ENCODE measurements at places on chromosomes 2 and 18.

DNA sequence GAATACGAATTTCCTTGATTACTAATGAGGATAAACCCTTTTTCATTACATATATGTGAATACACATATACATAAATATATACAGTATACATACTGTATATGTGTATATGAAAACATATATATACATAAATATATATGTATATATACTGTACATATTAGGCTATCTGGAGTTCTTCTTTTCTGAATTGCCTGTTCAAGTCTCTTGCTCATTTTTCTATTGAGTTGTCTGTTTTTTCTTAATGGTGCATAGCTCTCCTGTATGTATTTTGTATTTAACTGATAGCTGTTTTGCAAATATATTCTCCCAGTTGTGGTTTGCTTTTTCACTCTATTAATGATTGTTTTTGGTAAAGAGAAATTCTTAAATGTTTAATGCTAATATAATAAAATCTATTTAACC lies 8.9 kb upstream of the GCFC2 start:
- no peak for DNase-seq

GRCh38 chr2:61144697-61145268 lies 17.2 kb upstream of the C2orf74 start:
- peak; percentile 85 for DNase-seq

DNA sequence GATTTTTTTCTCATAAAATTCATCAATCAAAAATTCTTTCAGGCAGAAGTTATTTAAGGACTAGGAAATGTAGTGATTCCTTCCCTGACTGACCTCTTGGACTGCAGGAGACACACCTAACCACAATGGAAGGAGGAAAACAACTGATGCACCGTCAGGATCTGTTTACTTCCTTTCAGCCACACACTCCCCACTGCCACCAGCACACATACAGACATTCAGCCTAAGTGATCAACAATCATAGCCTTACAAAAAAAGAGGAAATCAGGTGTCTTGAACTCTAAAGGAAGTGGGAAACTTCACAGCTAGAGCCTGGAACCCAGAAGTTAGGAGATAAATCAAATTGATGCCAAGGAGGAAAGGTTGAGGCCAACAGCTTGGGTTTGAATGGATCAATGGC lies 213.5 kb upstream of the ACVR2A start:
- no peak for DNase-seq

DNA sequence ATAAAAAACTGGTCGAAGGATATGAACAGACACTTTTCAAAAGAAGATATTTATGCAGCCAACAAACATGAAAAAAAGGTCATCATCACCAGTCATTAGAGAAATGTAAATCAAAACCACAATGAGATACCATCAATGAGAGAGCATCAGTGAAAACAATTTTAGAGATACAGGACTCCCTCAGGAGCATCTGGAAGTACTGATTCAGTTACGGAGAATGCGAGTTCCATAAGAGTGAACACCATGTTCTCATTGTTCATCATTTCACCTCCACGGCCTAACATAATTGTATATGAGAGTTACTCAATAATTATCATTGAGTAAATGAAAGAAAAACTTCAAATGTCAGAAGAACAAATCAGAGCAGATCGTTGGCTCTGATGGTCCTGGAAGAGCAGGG lies 140.9 kb upstream of the TANK start:
- no peak for DNase-seq

- DNase-seq: no peak
Measured at GRCh38 chr18:6132751-6133368, 237.5 kb upstream of the TMEM200C start.

DNA sequence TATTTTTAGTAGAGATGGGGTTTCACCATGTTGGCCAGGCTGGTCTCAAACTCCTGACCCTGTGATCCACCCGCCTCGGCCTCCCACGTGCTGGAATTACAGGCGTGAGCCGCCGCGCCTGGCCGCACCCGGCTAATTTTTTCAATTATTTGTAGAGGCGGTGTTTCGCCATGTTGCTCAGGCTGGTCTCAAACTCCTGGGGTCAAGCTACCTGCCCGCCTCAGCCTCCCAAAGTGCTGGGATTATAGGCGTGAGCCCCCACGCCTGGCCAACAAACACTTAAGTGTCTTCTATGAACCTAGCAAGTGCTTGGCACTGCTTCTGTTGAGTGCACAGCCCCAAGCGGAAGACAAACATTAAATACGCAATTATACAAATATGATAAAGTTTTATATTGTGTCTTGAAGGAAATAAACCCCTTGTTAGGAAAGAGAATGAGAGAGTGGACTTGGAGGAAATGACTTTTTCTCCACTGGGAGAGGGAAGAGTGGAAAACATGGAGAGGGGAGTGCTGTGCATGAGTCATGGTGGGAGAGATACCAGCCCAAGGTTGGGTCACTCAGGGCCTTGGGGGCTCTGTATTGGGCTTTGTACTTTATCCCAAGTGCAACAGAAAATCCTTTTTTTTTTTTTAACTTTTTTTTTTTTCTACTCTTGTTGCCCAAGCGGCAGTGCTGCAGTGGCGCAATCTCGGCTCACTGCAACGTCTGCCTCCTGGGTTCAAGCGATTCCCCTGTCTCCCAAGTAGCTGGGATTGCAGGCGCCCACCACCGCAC lies 41.4 kb upstream of the ACTR2 start:
- no peak for DNase-seq

GRCh38 chr2:68825866-68826265 lies 45.3 kb downstream of the BMP10 start:
- no peak for DNase-seq
